ENCODE measurements at places on chromosomes 13 and 19. TPM values are rescaled to one million over a fixed set of nuclear protein-coding genes. Genes with fewer than 3 reads are reported as not detected.
A peak's percentile ranks its signal among the peaks of the same experiment; 100 is the strongest.

GRCh38 chr13:111359237-111359915 is 38.9 kb downstream of the TEX29 start:
- DNase-seq, result peak; percentile 15

DNA sequence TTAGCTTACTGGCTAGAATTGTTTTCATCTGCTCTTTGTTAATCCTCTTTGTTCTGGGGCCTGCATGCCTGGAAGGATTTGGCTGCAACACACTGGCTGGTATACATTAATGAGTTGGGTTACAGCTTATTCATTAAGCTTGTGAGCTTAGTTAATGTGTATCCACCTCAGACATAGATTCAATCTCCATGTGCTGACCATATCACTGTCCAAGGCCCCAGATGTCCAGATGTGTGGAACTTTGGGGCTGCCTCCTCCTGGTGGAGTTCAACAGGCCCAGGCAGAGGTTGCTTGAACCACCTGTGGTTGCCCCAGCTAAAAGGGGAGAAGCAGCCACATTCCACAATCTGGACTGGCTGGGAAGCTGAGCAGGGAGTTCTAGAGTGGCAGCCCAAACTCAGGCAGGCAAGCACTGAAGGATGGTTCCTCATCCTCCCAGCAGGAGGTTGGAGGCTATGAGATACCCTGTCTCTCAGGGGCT is 5.4 kb downstream of the DIAPH3 start:
- no peak for DNase-seq

GRCh38 chr19:4373601-4374497 is 26.5 kb downstream of the SH3GL1 start:
- peak; percentile 58 for DNase-seq

DNA sequence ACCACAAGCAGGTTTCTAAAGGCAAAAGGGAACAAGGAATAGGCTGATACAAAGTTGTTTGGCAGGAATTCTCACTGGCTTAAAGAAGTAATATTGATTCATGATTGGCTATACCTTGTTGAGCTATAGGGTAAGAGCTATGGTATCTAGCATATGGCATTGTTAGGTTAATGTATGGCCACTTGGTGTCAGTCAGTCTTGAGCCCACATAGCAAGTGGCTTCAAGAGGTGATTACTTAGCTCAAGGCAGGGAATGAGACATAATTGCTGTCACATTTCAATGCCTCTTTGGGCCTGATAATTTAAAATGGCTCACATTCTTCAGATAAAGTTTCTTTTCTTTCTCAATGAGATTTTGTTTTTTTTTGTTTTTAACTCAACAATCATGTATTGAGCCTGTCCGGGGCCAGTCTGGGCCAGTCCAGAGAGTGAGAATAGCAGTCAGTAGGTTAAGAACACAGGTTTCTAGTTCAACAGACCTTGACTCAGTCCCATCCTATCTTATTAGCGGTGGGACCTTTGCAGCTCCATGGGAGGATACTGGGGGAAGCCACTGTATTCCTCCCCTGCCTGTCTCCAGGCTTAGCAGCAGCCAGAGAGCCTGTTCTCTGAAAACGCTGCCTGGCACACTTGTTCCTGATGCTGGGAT is 45.8 kb upstream of the RCBTB2 start:
- DNase-seq, result no peak

The FBXO27 gene
- total RNA-seq, result 6.7 TPM

DNA sequence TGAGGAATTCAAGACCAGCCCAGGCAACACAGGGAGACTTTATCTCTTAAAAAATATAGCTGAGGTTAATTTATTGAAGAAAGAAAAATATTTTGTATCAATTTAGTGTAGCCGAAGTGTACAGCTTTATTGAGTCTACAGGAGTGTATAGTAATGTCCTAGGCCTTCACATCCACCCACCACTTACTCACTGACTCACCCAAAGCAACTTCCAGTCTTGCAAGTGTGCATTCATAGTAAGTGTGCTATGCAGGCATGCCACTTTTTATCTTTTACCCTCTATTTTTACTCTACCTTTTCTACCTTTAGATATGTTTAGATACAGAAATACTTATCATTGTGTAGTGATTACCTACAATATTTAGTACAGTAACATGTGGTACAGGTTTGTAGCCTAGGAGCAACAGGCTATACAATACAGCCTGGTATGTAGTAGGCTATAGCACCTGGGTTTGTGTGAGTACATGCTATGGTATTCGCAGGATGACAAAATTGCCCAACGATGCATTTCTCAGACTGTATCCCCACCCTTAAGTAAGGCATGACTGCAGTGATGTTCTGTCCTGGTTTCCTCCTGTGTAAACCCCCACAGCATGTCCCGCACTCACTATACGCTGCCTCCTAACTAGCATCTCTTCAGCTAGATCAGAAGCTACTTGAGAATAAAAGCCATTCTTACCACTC is 15.3 kb upstream of the ATP12A start:
- DNase-seq, result peak; percentile 18

DNA sequence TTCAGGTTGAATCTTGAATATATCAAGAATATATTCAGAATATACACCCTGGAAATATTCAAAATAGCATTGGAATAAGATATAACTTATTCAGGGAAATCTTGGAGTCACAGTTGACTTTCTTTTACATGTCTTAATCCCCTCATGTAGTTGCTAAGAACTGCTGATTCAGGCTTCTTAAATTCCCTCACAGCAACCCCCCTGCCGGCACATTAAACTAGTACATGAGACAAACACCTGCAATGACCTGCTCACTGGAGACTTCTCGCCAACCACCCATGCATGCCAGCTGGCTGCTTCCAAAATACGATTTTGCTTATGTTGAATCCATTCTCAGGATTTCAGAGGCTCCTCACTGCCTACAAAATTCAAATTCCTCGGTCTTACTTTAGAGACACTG is 997.1 kb downstream of the EFNB2 start:
- no peak for DNase-seq

- peak; percentile 89 for DNase-seq
Measured at GRCh38 chr13:52348983-52349780, 56.8 kb downstream of the THSD1 start.

DNA sequence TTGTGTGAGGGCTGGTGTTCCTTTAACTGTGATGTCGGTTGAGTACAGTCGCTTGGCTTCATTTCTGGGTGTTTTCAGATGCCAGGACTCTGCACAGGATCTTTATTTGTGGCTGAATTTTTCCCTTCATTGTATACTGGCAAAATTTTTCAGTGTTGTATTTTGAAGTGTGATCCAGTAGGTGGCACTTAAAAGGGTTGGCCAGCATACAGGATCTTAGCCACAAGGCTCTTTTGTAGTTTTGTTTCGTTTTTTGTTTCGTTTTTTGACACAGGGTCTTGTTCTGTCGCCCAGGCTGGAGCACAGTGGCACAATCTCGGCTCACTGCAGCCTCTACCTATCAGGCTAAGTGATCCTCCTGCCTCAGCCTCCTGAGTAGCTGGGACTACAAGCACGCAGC is 8.7 kb downstream of the FCAR start:
- DNase-seq, result peak; percentile 32

- DNase-seq, result peak; percentile 35
Measured at GRCh38 chr19:55546822-55547614, 1.7 kb upstream of the SBK3 start.

- peak; percentile 75 for DNase-seq
Measured at GRCh38 chr19:33819880-33820781, 23.5 kb downstream of the KCTD15 start.

DNA sequence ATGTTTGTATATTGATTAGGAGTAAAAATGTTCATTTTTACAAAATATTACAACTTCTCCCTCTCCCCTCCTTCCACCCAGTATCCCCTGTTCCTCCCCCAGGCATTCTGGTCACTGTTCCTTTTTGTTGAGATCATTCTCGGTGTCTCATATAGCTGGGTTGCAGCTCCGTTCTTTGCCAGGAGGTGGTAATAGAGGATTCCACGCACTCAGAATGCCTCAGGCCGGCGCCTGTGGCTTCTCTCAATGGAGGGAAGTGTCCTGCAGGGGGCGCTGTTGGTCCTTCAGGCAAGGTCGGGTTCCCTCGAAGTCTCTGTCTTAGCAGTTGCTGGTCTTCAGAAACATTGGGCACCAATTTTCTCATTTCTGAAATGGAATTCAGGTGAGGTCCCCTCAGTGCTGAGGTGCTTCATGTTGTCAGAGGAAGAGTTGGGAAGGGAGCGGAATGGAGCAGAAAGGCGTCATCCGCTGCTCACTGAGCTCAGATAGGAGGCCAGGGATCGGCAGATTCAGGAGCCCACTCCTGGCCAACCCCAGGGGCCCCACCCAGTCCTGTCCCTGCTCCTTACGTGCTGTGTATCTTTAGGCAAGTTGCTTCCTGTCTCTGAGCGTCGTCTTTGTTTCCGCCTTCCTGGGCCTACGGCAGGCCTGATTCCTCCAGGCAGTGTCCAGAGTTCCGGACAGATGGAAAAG is 10.3 kb upstream of the GARIN5A start:
- DNase-seq, result peak; percentile 25

- peak; percentile 83 for DNase-seq
Measured at GRCh38 chr13:104014803-104015645, 948.8 kb upstream of the SLC10A2 start.

DNA sequence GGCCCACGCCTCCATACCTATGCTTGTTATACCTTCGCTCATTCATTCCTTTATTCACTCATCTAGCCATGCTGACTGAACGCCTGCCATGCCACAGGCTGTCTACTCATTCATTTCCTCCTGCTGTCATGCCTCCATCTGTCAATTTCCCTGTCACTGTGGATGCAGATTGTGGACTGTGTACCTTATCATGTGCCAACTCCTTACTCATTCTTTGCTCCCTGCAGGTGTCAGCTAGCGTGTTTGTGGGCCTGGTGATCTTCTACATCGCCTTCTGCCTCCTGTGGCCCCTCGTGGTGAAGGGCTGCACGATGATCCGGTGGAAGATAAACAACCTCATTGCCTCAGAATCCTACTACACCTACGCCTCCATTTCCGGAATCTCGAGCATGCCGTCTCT is 4.1 kb upstream of the PSMD8 start:
- DNase-seq, result no peak

DNA sequence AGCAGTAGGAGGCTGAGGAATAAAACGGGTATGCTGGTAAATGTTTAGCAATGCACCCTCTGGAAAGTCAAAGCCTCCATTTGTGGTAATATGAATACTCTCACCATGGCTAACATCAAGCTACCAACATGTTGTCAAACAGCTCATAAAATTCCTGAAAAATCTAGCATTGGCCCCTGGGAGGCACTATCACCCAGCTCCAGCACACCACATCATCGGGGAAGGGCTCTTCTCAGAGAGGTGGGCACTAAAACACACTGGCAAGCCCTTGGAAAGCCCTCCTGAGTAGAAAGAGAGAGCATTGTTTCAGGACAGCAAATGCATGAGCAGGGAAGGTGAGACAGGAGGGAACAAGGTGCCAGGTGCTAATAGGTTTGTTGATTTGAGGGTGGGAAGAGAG is 53.9 kb upstream of the FLT1 start:
- DNase-seq, result no peak

DNA sequence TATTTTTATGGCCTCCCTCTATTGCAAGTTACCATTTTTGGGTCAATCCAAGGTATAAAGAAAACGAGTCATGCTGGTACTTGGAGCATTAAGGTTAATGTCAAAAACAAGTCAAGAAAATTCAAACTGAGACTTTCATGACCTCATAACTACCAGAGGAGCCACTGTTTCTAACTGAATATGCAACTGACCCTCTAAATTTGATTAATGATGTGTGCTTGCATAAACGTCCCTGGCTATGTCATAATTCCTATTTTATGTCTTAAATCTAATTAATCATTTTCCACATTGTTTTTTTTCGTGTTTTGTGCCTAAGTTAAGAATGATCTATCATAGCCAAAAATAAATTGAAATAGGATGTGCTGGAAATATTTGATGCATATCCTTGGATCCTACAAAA is 396.7 kb upstream of the GPC6 start:
- no peak for DNase-seq

DNA sequence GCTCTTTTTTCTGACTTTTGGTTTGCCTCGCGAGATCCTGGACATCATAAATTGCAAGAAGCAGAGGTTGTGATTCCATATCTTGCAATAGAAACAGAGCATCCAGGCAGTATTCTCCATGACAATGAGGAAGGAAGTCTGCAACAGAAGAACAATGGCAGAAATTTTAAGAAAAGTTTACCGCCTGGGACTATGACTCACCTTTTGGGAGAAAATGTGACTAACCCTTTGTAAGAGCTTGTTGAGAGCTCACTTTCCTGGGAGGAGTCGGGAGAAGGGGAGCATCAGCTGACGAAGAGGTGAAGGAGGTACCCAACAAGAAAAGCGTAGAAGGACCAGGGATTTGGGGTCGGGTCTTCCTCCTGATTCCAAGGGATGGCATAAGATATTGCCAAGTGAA is 34.3 kb upstream of the TNFSF11 start:
- DNase-seq, result peak; percentile 63

The PMIS2 gene
- not detected for total RNA-seq

DNA sequence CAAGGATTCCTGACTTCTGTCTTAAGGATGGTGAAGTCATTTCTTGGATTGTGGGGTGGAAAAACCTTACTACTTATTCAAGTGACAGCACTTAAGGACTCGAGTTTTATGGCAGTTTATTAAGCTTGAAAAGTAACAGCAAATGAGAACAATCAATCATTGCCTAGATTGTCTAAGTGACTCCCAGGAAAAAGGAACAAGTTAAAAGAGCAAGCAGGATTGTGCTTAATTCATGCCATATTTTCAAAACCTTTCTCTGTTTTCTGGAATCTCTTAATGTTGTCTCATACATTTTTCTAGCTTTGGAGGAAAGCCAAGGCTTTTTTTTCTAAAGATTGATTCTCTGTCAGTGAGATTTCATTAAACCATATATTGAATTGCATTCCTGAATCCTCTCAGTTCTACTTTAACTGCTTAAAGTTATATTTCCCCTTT is 236.2 kb upstream of the HTR2A start:
- DNase-seq, result no peak

The SCN1B gene
- 12.5 TPM for total RNA-seq

The ZNF132 gene
- 4.8 TPM for total RNA-seq

GRCh38 chr13:21237081-21237480 is 60.6 kb downstream of the MRPL57 start:
- DNase-seq, result no peak
